NCI-H1092 treated with DMSO at 0.1 percent for 48 hours (cell line): ENCODE measurements at places on chromosomes 11 and 22.

- DNase-seq, result no peak
Measured at GRCh38 chr11:72696866-72697700, 22.9 kb upstream of the PDE2A start.

DNA sequence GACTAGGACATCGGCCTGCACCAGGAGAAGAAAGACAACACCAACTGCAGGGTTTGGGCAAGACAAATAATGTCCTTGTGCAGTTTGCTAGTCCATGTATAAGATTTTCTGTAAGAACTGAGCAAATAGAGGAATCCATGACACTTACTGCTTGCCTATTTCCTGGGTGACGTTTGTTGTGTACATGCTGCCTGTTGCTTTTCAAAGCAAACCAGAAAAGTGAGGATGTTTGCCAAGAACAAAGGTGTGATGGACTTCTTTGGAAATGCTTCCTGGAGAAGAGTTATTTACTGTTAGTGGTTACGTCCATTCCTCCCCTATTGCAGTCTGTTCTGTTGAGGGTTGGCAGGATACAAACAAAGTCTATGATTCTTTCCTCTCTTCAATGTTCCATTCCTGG lies 126.5 kb downstream of the CASP12 start:
- DNase-seq, result no peak

GRCh38 chr11:118200901-118201680 lies 23.7 kb downstream of the JAML start:
- DNase-seq, result no peak

GRCh38 chr11:61333550-61334433 lies 764 bp downstream of the TKFC start:
- peak; percentile 56 for DNase-seq

DNA sequence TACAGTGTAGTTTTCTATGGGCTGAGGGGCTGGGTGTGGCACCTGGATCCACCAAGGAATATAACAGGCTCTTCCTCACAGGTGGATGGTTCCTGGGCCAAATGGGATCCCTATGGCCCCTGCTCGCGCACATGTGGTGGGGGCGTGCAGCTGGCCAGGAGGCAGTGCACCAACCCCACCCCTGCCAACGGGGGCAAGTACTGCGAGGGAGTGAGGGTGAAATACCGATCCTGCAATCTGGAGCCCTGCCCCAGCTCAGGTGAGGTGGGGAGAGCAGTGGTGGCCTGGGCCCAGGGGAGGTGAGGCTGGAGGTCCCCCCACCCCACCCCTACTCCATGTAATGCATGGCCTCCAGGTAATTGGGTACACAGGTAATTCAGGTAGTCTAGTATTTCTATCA lies 20.7 kb downstream of the ADAMTS15 start:
- no peak for DNase-seq

DNA sequence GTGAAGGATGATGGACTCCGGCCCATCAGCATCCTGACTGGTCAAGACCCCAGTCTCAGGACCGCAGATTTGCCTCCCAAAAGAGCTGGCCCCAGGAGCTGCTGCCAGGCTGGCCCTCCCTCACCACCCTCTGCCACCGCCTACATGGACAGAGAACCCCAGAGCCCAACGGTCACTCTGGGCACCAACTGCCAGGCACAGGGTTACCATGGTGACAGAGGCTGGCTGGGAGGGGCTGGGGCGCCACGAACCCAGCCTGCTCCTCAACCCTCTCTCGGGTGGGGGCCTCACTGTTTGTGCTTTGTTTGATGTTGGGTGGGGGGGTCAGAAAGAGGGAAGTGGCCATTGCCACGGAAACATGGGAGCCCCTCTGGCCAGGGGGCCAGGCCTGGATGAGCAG lies 55.8 kb downstream of the ELFN2 start:
- DNase-seq, result no peak

GRCh38 chr22:20494978-20495860 lies at the start of gene KLHL22:
Gene KLHL22 (minus strand): TSS chr22:20495795. CDS start chr22:20489211, 6,584 bp downstream.
- peak; percentile 67 for DNase-seq

- no peak for DNase-seq
Measured at GRCh38 chr11:110185121-110185591, 92.0 kb downstream of the ZC3H12C start.

DNA sequence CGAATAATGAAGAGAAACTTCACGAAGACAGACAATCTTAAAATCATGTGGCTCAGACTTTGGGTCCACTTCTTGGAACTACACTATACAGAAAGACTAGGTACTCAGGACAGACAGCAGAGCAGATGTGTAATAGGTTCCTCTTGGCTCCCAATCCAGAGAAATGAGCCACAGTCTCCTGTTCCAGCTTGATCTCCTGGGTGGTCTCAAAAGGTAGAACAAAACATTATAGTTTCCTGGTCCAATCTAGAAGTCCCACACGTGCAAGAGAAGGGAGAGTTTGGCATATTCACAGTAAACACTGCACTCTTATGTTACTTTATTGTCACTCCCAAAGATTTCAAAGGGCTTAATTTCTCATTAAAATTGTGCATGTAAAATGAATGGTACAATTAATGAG lies 134.5 kb upstream of the FIBIN start:
- DNase-seq, result no peak

- peak; percentile 71 for DNase-seq
Measured at GRCh38 chr11:61701242-61701886, 21.2 kb downstream of the DAGLA start.

GRCh38 chr11:88345408-88345807 lies 7.9 kb upstream of the CTSC start:
- DNase-seq, result no peak

GRCh38 chr11:47980088-47980906 lies at the start of gene PTPRJ:
Gene PTPRJ (plus strand): TSS chr11:47980559. CDS start chr11:47980913, 354 bp downstream.
- DNase-seq, result peak; percentile 57

- DNase-seq, result no peak
Measured at GRCh38 chr11:102332611-102332994, 14.4 kb upstream of the BIRC2 start.

DNA sequence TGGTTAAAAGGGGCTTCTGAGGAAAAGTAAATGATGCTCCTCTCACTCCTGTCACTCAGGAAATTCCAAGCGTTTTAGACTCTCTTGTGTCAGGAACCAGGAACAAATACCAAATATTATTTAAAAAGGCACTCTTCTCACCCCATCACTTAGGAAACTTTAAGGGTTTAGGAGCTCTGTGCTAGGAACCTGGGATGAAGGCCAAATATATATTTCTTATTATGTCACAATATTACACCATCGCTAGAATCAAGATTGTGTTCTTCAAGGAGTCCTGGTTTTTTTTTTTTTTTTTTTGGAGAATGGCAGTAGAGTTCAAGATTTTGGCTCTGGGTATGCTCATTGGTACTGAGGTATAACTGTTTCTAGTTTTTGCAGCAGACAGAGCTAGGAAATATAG lies 79.0 kb upstream of the HEPHL1 start:
- DNase-seq, result no peak

- peak; percentile 67 for DNase-seq
Measured at GRCh38 chr11:123577081-123577598, 77.3 kb downstream of the SCN3B start.

- no peak for DNase-seq
Measured at GRCh38 chr11:87110443-87111131, 72.9 kb downstream of the TMEM135 start.

GRCh38 chr11:67043572-67044349 lies 12.9 kb upstream of the RHOD start:
- DNase-seq, result no peak

GRCh38 chr11:85052636-85053035 lies 574.5 kb downstream of the DLG2 start:
- DNase-seq, result no peak

DNA sequence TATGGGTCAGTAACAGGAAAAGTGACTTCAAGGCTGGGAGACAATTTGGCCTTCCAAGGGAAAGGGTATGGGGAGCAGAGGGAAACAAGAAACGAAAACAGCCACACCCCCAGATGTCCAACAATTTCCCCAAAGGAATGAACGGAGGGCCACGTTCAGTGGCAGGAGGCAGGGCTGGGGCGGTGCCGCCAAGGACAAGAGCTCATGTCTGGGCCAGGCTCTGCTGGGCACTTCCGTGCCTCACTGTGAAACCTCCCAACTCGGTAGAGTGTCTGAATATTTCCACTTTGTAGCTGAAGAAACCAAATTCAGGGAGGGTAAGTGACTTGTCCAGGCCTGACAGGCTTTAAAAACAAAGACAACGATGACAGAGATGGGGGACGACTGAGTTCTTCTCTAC lies 11.9 kb downstream of the IFT27 start:
- DNase-seq, result no peak

GRCh38 chr22:47394504-47395440 lies 632.3 kb downstream of the TBC1D22A start:
- DNase-seq, result no peak

- no peak for DNase-seq
Measured at GRCh38 chr11:13841393-13841792, 121.1 kb upstream of the SPON1 start.

GRCh38 chr11:81869351-81870065 lies 864.2 kb downstream of the FAM181B start:
- DNase-seq, result no peak

DNA sequence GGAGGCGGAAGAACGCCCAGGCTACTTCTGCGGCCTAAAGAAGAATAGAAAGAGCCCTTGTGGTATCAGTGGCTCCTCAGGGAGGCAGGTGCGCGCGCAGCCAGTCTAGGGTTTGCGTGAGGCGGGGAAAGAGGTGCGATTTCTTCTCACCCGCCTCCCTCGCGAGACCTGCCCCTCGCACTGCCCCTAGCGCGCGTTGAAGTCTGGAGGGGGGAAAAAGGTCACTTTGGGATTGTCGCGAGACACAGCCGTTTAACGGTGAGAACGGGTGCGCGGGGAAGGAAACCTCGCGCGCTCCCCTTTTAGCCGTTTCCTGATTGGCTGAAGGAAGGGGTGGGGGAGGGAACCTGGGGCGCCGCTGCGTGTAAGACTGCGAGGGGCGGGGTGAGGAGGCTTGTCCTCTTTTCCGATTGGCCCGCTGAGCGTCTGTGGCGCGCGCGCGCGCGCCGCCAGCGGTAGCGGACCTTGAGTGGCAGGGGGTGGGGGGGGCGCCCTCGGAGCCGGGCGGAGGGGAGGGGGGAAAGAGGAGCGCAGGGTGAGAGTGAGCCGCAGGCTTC lies at the start of gene ZFP91:
ZFP91 (plus strand) TSS at position 429 of the 557 bp plus-strand sequence. CDS start 219 bp downstream, outside the sequence.
- DNase-seq, result peak; percentile 99

GRCh38 chr11:132052904-132053303 lies 682.5 kb downstream of the NTM start:
- no peak for DNase-seq

DNA sequence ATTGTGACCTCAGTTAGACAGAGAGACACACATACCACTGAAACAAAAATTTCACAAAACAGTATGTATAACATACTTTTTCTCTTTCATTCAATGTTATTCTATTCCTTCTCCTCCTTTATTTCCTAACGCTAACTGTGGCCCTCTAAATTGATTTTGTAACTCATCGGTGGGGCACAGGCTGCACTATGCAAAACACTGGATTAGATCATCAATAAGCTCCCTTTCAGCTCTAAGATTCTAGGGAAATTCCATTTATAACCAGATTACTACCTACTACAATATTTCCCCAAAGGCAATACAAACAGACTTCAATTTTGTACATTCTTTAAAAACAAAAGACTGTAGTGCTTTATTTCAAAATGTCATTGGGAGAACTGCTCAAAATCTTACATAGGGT lies 6.1 kb downstream of the FJX1 start:
- DNase-seq, result no peak

DNA sequence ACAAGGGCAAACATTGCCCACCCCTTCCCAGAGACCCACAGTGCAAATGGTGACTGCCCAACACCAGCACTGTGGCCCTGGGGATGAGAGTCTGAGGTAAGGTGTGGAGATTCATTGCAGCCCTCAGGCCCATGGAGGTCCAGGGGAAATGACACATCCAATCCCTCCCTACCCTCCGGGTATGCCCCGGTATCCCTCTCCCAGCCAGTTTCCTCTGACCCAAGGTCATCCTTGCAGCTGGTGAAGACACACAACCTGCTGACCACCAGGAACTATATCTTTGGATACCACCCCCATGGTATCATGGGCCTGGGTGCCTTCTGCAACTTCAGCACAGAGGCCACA lies 18.9 kb upstream of the UVRAG start:
- DNase-seq, result no peak

DNA sequence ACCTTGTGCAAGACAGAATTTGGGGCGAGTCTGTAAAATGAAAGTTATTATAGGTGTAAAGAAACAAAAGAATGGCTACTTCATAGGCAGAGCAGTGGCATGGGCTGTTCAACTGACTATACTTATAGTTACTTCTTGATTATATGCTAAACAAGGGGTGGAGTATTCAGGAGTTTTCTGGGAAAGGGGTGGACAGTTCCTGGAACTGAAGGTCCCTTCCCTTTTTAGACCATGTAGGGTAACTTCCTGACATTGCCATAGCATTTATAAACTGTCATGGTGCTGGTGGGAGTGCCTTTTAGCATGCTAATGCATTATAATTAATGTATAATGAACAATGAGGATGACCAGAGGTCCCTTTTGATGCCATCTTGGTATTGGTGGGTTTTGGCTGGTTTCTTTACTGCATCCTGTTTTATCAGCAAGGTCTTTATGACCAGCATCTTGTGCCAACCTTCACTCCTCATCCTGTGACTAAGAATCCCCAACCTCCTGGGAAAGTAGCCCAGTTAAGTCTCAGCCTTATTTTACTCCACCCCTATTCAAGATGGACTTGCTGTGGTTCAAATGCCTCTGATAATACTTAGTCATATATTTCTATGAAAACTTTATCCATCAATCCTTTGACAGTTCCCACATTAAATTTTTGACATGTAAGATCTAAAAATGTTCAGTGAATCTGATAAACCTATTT lies 118.6 kb downstream of the ARHGAP42 start:
- DNase-seq, result no peak

- DNase-seq, result no peak
Measured at GRCh38 chr11:119025978-119026766, 4.5 kb downstream of the SLC37A4 start.

GRCh38 chr11:59479906-59480305 lies 6.8 kb downstream of the OR4D10 start:
- no peak for DNase-seq

GRCh38 chr22:22883090-22883727 lies 4.4 kb upstream of the IGLL5 start:
- no peak for DNase-seq

GRCh38 chr11:70608568-70609470 lies 210.5 kb downstream of the CTTN start:
- peak; percentile 78 for DNase-seq

DNA sequence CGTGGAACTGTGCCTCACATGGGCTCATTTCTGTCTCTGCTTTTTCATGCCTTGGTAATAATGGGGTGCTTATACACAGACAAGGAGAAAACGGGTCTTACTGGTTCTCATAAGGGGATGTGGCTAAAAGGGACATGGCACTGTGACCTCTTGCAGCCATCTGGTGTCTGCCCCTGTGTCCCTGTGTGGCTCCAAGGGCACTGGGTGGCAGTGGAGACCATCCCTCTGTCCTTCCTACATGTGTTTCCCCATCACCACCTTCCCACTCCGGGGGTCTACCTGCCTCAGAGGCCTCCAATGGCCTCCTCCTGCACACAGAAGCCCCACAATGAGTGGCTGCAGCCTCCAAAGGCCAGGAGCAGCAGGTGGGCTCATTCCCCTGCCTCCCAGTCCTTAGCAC lies 221.2 kb downstream of the CEP164 start:
- DNase-seq, result no peak

- no peak for DNase-seq
Measured at GRCh38 chr11:9362393-9362863, 22.0 kb upstream of the IPO7 start.

GRCh38 chr11:71432761-71433647 lies 15.2 kb downstream of the DHCR7 start:
- no peak for DNase-seq

- peak; percentile 9 for DNase-seq
Measured at GRCh38 chr11:11157185-11157584, 195.9 kb downstream of the CSNK2A3 start.
